Muscle of leg (tissue), 16 donors: ENCODE measurements at places on chromosomes 1 and 21.

- no peak for DNase-seq
These were observed 14.3 kb downstream of the IER5 start for GRCh38 chr1:181102841-181103240.

DNA sequence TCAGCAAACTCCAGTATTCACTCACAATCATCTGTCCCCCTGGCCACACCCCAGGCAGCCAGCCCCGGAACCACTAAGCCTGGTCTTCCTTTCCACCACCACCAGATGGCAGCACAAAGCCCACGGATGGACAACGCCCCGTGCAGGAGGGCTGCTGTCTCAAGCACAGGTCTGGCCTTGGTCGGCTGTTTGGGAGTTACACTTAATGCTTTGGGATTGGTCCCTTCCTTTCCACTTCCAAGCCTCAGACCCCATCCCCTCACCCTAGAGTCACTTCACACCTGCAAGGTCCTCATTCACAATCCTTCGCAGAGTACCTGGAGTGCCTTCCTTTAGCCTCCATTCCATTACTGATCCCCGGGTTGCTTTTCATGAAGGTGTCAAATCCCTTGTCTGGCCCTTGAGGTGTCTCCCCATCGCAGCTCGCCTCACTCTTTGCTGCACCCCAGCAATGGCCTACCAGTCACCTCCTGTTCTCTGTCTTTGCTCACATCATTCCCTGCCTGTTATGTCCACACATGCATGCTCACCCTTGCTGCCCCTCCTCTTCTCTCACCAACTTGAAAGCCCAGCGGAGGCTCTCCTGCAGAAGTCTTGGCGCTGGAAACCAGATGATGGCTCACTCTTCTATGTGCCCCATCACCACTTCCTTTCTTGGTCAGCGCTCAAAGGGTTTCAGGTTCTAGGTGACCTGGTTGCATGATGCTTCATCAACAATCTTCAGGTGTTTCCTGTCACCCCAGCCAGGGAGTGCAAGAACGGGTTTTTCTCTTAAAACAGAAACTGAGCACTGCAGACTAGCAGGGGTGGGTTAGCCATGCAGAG is 24.9 kb upstream of the KCNA2 start:
- DNase-seq: peak; percentile 51

DNA sequence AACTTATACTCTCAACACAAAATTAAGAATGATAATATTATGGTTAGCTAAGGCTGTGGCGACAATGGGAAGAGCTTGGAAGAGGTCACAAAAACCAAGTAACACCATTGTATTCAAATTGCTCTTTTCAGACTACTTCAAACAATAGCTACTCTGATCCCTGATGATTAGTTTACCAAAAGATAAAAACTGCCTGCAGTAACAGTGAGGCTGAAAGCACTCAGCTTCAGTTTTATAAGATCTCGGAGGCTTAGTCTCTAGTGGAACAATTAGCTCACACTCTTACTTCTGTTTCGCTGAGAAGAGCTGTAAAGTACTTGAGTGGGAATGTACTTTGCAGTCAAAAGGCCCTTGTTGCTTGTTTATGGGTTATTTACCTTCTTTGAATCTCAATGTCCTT is 278.5 kb downstream of the LRRC7 start:
- DNase-seq: no peak

DNA sequence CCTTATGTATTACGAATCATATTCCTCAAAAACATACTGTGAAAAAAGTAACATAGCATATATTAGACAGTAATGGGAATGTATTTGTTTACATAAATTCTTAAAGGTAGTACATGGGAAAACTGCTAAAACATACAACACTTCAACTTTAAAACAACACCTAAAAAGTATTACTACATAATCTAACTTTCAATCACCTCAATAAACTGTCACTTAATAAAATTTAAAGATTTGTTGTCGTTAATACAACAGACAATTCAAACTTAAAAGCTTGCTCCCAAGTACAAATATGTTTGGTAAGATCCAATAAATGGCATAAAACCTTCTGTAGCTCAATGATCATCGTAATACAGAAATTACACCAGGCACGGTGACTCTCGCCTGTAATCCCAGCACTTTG is 3.7 kb downstream of the ARID4B start:
- DNase-seq: no peak

DNA sequence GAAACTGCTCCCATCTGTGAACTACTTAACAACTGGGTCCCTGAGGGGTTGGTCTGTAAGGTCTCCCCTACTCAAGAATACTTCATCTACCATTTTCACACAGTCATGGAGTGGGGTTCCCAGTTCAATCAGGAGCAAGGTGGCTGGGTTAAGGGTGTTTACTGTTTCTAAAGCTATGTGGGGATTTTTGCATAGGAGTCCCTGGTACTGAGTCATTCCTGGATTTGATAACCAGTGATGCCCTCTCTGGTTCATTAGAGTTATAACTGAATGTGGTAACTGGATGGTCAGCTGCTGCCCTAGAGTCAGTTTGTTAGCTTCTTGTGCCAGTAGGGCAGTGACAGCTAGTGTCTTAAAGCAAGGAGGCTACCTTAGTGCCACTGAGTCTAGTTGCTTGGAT is 29.4 kb upstream of the KCNJ15 start:
- DNase-seq: no peak

- DNase-seq: peak; percentile 77
These were observed 109.6 kb upstream of the TSPAN2 start for GRCh38 chr1:115198938-115199337.

DNA sequence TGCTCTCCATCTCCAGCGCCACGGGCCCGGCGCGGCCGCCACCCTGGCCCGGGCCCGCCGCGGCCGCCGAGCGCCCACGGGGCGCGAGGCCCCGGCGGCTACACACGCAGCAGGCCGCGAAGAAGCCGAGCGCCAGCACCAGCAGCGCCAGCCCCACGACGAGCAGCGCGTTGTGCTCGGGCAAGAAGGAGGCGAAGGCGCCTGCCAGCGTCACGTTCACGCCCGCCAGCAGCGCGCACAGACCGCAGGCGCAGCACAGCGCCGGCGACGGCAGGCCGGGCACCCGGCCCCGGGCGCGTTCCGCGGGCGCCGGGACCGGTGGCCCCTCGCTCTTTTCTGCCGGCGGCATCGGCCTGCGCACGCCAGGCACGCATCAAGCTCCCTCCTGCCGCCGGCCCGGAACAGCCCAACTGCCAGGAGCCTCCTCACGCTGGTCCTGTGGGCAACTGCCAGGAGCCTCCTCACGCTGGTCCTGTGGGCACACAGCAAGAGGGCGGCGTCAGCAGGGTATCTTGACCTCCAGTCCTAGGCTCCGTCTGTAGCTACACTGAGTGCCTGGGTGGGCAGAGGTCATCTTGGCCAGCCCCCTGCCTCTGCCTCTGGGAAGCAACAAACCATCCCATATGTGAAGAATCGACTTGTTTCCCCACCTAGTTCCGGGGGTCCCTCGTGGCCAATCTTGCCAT is 18.1 kb downstream of the KNCN start:
- peak; percentile 53 for DNase-seq

DNA sequence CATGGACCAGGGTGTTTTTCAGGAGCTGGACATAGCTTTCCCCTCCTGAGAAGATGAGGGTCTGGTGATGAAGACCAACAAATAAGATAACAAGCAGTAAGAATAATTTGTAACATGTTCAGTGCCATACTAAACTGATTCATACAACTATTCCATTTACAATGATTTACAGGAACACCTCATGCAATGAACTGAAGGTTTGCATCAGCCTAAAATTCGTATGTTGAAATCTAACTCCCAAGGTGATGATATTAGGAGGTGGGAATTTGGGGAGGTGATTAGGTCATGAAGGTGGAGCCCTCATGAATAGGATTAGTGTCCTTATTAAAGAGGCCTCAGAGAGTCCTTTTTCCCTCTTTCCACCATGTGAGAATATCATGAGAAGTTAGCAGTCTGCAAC is 15.9 kb upstream of the NIBAN1 start:
- no peak for DNase-seq

GRCh38 chr1:12276225-12276624 is 46.4 kb downstream of the VPS13D start:
- peak; percentile 30 for DNase-seq

DNA sequence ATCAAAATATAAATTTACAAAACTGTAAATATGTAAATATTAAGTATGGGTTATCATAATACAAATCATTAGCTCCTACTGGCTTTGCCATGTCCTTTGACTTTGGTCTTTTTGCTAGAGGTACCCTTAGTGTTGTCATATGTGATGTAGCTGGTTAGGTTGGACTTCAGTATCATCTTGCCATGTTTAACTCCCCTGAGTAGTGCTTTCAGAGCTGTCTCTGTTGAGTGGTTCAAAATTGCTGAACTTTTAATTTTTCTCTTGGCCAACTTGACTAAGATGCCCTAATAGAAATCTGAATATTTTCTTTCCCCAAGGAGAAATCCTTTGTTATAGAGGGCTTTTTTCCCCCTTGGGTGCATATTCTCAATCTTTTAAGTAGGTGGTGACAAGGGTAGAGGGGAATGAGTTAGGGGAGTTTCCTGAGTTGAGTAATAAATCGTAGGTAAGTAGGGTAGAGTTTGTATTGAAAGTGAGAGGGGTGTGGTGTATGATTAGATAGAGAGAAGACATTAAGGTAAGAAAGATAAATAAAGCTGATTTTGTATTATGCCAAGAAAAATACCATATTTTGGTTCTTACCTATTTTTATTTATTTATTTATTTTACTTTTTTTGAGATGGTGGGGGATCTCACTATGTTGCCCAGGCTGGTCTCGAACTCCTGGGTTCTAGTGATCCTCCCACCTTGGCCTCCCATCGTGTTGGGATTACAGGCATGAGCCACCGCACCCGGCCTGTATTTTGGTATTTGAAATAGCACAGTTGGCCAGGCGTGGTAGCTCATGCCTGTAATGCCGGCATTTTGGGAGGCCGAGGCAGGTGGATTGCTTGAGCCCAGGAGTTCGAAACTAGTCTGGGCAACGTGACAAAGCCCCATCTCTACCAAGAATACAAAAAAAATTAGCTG is 21.8 kb downstream of the RPRD2 start:
- DNase-seq: no peak

GRCh38 chr1:96865731-96866685 is 144.4 kb downstream of the PTBP2 start:
- DNase-seq: peak; percentile 96

GRCh38 chr1:234970731-234971476 is 157.7 kb downstream of the TOMM20 start:
- peak; percentile 96 for DNase-seq

GRCh38 chr21:29074783-29075182 is 1.3 kb upstream of the CCT8 start:
- DNase-seq: no peak

GRCh38 chr1:199751506-199751905 is 276.0 kb upstream of the NR5A2 start:
- no peak for DNase-seq

DNA sequence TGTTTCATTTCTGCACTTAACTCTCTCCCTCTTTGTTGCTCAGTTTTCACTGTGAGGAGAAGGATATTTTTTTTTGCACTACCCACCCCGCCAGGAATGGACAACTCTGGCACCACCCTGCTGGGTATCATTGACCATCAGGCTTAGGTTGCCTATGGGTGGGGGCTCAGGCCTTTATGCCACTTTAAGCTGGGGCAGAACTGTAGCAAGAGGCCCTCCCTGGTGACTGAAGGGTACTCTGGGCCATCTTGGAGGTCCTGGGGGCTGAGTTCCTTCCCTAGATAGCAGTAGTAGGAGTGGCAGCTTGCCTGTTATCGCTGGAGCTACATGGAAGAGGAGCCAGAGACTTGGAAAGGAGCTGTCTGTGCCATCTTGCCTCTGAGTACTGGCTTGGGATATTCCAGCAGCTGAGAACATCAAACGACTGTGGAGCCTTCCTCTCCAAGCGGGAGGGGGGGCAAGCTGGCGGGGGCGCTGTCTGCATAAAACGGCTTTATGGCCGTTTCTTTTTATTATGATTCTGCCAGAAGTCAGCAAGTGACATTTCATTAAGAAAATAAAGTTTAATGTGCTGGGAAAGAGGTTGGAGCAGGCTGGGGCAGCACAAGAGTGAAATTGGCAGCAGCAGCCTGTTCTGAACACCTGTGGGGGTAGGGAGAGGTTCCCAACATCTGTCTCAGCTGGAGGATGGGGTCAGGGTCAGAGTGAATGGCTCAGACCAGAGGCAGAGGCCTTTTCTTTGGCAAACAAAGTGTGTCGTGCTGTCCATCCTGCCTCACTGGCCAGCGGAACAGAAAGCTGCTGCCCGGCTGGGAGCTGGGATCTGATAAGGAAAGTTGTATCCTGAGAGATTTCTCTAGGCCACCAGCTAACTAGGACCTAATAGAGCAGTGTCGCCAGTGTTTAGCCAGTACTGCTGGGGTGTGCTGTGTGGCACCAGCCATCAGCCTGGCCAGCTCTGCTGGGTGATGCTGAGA is 32.9 kb downstream of the TMEM53 start:
- DNase-seq: no peak

- no peak for DNase-seq
These were observed 13.8 kb upstream of the FGR start for GRCh38 chr1:27648602-27649305.

GRCh38 chr1:76763738-76764137 is 103.5 kb upstream of the ST6GALNAC5 start:
- peak; percentile 16 for DNase-seq

- DNase-seq: peak; percentile 76
These were observed 9.3 kb downstream of the MAP3K6 start for GRCh38 chr1:27357281-27358037.

- DNase-seq: no peak
These were observed 302.8 kb upstream of the ADAMTS5 start for GRCh38 chr21:27269644-27270043.

- DNase-seq: no peak
These were observed 33.0 kb downstream of the KCNC4 start for GRCh38 chr1:110243146-110243545.

- DNase-seq: peak; percentile 60
These were observed 31.0 kb upstream of the COG2 start for GRCh38 chr1:230611128-230611877.

- DNase-seq: no peak
These were observed 1.0 kb upstream of the NIBAN1 start for GRCh38 chr1:184975208-184975870.

- no peak for DNase-seq
These were observed 966 bp downstream of the TFB2M start for GRCh38 chr1:246564839-246565750.

DNA sequence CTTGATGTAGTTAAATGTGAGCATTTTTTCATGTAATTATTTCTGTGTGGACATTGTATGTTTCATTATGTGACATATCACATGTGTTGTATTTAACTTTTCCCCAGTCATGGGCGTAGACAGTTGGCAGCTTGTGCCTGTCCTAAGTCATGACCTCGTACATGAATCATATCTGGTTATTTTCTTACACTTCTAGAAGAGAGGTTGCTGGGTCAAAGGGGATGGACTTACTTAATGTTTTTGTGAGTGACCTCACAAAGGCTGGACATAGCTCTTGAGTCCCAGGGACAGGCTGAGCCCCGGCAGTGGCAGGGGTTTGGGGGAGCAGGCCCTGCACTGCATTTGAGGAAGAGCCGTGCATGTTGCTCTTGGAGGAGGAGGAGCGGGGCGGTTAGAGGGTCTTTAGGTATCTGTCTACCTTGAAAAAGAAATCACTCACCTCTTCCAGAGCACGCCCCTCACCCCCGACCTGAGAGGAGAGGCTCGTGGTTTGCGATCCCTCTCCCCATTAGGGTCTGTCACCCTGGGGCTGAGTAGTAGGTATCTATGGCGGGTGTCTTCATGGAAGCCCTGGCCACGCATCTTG is 16.4 kb downstream of the IFNGR2 start:
- DNase-seq: peak; percentile 39

- peak; percentile 94 for DNase-seq
These were observed 9.5 kb downstream of the RNU1-2 start for GRCh38 chr1:16905110-16905867.
